ENCODE measurements at places on chromosomes 7 and 10.

- DNase-seq: no peak
Measured at GRCh38 chr10:102286216-102286615, 40.9 kb downstream of the GBF1 start.

GRCh38 chr7:4113976-4114375 is 568.1 kb upstream of the FOXK1 start:
- no peak for DNase-seq

- DNase-seq: no peak
Measured at GRCh38 chr10:68721673-68722335, 765 bp downstream of the CCAR1 start.

GRCh38 chr7:43010061-43010460 is 77.9 kb downstream of the MRPL32 start:
- no peak for DNase-seq

GRCh38 chr7:41709621-41710020 is 6.7 kb upstream of the INHBA start:
- DNase-seq: no peak

DNA sequence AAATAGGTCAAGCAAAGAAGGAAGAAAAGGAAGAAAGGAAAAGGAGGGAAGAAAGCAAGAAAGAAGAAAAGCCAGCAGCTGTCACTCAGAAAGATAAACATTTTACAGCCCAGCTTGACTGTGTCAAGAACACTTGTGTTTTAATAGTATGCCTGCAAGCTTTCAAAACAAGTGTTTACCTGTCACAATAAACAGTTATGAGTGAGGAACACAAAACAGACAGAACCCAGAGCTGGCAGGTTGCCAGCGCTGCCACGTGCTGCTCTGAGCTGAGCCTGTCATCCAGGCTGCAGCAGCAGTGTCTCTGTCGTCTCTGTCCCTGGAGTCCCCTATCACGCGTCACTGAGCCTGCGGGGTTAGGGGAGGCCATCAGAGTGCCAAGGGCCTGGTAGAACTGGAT is 827.6 kb upstream of the AUTS2 start:
- DNase-seq: no peak

GRCh38 chr7:50766106-50766848 is 16.4 kb downstream of the GRB10 start:
- DNase-seq: no peak

DNA sequence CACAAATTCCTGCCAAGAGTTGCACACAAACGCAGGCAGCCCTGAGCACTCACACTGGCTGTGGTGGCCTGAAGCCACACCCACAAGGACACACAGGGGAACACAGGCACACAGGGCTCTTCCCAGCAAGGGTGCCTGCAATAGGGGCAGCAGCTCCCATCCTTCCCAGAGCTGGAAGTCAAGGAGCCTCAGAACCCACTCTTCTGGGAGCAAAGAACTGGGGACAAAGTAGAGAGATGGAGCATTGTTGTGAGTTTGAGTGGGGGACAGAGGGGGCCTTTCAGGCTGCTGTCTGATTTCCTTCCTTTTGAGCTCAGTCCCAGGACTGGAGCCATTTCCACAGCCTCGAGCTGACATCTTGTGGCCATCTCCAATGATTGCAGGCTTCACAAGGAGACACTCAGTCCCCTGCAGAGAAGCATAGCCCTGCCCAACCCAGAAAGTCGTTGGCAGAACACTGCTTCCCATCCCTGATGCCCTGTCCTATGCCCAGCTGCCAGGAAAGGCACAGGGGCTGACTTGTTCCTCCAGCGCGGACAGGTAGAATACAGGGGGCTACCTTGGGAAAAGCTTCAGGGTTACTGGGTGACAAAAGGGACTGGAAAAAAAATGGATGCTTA is 34.4 kb upstream of the SLF2 start:
- no peak for DNase-seq

DNA sequence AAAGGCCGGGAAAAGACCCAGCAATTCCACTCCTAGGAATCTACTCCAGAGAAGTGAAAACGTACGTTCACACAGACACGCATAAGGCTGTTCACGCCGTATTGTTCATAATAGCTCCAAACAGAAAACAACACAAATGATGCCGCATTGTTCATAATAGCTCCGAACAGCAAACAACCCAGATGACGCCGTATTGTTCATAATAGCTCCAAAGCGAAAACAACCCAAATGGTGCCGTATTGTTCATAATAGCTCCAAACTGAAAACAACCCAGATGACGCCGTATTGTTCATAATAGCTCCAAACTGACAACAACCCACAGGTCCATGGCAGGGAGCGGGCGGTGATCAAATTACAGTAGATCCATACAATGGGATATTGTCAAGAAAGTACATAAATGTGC is 85.2 kb upstream of the DNAAF5 start:
- no peak for DNase-seq

DNA sequence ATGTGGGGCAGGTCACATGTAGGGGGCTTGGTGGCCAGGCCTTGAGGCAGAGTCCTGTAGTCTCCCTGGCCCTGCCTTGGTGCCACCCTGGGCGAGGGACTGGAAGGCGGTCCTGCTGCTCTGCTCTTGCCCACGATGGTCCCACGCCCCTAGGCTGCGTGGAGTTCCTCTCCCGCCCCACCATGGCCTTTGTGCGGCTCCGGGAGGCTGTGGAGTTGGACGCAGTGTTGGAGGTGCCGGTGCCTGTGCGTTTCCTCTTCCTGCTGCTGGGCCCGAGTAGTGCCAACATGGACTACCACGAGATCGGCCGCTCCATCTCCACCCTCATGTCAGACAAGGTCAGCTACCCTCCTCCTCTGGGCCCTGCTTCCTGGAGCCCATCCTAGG is 10.0 kb downstream of the FASTK start:
- no peak for DNase-seq

DNA sequence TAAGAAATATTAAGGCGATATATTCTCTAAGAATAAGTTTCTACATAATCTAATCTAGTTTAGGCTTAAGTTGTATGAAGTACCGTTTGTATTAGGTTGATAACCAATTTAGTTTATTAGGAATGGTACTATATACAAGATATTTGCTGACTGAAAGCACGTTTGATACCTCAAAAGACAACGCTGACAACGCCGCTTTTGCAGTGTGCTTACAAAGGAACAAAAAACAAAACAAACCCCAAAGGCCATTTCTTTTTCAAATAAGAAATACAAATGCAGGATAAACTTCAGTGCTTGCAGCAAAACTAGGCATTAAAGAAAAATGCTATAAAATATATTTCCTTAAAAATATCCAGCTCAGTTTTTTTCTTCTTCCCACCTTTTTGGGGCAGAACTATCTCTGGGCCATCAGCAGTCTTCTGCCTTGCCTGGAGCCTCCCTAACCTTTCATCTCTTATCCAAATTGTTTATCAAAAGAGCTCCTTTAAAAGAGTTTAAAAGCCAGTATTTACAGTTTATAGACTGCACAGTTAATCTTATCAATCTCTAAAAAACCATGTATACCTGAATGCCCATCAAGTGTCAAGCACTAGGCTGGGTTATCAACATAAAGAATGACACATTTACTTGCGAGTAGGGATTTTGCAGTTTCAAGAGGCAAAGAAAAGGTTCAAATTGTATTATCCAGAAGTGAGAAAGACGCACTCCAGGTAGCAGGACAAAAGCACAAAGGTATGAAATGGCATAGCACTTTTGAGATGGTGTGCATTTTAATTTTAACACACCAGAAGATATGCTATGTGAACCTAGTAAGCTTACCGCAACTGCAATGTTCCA is 4.1 kb upstream of the KMT2E start:
- DNase-seq: no peak

DNA sequence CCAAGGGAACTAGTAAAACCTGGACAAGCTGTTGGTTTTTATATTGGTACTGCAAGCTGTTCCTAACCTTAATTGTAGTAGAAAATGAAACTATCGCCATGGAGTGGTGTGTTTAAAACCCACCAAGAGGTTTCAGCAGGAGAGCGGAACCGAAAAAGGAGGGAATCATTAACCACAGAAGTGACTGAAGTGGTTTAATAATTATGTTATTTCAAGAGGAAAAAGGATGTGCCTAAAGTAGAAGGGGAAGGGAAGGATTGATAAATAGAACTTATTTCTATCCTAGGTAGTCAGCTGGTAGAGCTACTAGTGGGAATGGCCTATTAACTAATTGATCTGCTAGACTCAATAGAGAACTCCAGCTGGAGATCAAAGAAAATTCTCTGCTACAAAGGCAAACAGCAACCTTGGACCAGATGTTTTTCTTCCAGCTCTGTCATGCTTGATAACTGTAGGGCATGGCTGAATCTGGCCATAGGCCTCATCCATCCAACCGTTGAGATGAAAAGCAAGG is 91.8 kb downstream of the BAMBI start:
- DNase-seq: no peak

DNA sequence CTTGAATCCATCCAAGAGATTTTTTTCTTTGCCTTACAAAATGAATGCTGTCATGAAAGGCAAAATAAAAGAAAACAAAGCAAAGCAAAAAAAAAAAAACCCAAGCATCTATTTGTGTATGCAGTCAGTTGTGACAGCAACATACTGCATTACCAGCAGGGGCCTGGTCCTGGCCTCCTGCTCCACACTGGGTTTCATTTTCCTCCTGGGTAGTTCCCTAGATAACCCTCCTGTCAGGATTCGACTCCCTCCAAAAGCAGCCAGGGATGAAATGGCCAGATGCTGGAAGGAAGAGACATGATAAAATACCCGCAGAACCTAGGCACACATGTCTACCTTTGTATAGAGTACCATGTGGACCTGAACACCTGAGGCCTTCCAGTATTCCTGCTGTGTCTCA is 148.6 kb downstream of the NRCAM start:
- DNase-seq: no peak

- no peak for DNase-seq
Measured at GRCh38 chr10:54708021-54708420, 93.0 kb downstream of the PCDH15 start.

- DNase-seq: no peak
Measured at GRCh38 chr7:44849885-44850544, 2.1 kb upstream of the H2AZ2 start.

DNA sequence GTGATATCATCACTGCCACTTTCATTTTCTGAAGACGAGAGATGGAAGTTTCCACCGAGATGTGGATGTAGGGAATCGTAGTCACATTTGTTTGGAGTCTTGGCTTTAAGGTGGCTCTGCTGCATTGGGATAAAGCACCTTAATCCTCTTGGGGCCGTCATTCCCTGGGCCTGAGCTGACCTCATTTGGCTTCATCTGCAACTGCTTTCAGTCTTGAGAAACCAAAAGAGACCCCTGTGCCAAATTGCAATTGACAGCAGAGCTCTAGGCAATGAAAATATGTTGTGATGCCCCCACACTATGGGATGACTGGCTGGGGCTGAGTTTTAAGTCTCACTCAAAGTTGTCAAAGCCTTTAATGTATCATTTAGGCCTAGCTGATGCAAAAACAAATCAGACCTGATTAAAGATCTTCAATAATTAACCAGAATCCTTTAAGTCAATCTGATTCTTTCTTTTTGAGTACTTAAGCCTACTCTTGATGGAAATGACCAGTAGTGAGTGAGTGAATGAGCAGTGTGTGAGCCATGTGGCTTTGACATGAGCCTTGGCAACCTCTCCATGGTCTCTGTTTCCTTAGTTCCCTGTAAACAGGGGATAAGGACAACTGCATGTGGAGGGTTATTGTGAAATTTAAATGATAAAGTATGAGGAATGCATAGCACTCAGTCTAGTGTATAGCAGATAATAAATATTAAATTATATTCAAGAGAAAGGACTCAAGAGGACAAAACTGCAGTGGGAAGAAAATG is 155.0 kb downstream of the BMPER start:
- DNase-seq: no peak

DNA sequence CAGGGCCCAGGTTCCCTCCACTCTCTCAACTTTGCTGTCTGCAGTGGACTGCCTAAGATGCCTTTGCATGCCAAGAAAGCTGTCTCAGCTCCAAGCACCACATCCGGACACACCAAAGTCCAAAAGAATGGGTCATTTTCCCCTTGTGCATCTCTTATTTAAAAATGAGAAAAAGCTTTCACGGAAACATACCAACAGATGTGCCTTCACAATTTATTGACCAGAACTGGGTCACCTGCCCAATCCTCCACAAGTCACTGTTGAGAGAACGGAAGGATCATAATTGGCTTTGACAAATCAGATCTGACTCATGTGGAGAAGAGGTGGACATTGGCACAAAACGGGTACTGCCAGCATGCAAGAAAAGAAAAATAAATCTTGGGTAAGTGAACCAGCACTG is 258.3 kb downstream of the SNX13 start:
- no peak for DNase-seq

- DNase-seq: no peak
Measured at GRCh38 chr7:47384755-47385535, 197.0 kb downstream of the TNS3 start.

DNA sequence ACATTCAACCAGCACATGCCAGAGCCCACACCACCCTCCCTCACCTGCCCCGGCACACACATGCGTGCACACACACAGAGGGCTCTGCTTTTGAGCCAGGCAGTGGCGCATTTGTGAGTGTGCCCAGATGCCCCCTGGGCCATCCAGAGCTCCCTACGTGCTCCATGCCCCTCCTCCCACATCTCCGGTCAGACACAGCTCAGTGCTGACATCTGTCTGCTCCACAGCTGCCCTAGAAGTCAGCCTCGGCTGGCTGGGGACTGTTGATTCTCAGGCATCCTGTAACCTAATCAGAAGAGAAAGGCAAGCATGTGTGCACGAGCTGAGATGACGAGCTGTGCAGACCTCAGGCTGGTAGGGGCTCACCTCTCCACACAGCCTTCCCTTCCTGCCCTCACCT is 135.1 kb downstream of the ZMIZ1 start:
- no peak for DNase-seq

DNA sequence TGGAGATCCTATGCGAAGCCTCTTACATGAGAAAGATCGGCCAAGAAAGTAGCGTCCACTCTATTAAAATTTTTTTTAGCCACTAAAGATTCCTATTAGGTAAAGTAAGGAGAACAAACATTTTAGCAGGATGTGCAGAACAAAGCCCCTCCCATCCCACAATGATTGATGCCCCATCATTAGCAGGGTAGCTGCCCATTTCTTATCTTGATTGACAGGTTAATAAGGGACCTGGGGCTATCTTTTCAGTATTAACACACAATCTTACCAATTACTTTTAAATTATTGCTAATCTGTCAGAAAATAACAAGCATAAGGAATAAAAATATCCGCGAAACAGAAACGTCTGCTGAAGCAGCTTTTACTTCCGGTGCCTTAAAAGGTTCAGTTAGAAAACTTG is 5.1 kb downstream of the FZD8 start:
- DNase-seq: no peak

GRCh38 chr7:85805249-85805648 is 618.4 kb upstream of the SEMA3D start:
- no peak for DNase-seq

DNA sequence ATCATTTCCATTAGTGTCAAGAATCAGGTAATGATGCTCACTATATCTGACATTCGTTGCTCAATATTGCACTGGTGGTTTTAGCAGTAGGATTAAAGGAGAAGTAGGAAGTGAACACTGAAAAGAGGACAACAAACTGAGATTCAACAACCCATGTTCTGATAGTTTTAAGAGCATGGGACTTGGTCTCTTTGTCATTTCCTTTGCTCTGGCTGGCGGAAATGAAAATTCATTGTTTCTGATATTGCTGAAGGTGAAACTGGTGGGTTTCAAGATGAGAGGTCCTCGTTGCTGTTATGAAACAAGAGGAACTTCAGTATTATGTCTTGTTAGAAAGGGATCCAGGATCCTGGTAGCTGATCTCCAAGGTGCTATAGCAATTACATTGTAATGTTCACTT is 129.0 kb downstream of the DNAH11 start:
- no peak for DNase-seq

- no peak for DNase-seq
Measured at GRCh38 chr10:131676800-131677421, 223.9 kb upstream of the PPP2R2D start.

- DNase-seq: no peak
Measured at GRCh38 chr10:77970869-77971803, 44.6 kb upstream of the DLG5 start.

GRCh38 chr10:67077376-67077775 is 151.5 kb downstream of the LRRTM3 start:
- DNase-seq: no peak

Data from activated T-cell treated with anti-CD3 and anti-CD28 coated beads for 1 hour (primary cell).